ENCODE measurements at places on chromosomes 3 and 15. TPM values are rescaled to one million over a fixed set of nuclear protein-coding genes. Genes with fewer than 3 reads are reported as not detected.
A peak's percentile ranks its signal among the peaks of the same experiment; 100 is the strongest.

Gene KBTBD12
- total RNA-seq = not detected

DNA sequence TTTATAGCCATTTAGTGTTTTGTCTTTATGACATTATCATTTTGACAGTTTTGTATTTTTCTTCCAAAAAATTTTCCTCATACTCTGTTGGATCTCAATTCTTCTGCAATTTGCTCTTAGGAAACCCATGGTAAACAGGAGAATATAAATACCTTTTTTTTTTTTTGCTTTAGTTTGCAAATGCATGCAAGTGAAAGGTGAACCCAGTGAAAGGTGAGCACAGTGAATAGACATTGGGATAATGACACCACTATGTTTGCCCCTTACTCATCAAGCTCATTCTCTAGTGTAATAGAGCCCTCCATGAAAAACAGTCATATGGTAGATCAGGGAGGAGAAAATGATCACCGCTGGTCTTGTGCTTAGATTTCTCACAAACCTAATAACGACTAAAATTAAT lies 59.0 kb upstream of the TRPC1 start:
- no peak for DNase-seq

- no peak for DNase-seq
Measured at GRCh38 chr3:104291437-104291851, 1075.3 kb upstream of the ALCAM start.

Gene GRK7
- not detected for total RNA-seq

Gene SENP5
- total RNA-seq = 36.2 TPM

Gene SLC25A26
- 17.6 TPM for total RNA-seq

- DNase-seq = no peak
Measured at GRCh38 chr3:156488767-156489166, 66.2 kb downstream of the SSR3 start.

DNA sequence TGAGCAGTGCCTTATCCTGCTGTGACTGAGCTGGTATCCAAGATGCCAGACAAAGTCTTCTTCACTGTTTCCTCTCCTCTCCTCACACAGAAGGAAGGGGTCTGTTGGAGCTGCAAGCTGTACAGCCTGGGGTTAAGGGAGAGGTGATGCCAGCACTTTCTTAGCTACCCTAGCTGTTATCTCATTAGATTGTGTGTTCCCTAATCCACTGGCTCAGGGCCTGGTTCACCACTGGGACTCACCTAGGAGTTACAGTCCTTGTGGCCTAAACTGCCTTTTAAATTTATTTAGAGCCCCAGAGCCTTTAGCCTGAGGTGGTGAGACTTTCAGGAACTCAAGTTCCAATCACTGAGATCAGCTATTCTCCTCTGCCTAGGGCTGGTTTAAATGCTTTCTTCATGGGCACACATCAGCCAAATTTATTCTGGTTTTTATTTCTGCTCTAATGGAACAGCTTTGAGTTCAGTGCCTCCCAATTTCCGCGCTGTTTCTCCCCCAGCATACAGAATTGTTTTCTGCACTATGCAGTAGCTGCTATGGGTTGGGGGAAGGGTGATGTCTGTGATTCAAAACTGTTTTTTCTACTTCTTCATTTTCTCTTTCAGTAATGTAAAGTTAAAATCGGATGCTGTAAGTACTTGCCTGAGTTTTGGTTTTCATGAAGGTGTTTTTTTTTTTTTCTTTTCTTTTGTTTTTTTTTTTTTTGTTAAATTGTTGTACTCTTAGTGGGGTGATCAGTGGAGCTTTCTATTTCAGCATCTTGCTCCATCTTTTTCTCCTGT lies 198.8 kb downstream of the DOCK3 start:
- no peak for DNase-seq

- DNase-seq = no peak
Measured at GRCh38 chr3:128824132-128824850, 55.1 kb upstream of the ACAD9 start.

Gene CTDSPL2
- 77.7 TPM for total RNA-seq

DNA sequence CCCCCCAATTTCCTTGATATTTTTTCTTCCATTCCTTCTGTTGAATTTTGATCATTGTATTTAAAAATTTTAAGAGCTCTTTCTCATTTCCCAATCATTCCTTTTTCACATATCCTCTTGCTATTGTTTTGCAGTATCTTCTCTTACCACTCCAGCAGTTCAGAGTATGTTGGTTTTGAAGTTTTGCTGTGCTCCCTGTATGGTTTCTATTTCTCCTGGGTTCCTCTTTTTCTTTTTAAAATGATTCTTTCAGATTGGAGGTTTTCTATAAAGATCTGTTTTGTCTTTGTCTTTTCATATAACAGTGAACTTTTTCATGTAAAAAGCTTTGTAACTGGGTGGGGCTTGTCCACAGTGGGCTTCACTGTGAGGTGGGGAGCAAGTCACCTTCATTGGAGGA lies 12.8 kb downstream of the USP3 start:
- no peak for DNase-seq

Gene ITPKA
- total RNA-seq = 0.25 TPM

- DNase-seq = no peak
Measured at GRCh38 chr15:81060907-81061306, 60.2 kb downstream of the TLNRD1 start.

DNA sequence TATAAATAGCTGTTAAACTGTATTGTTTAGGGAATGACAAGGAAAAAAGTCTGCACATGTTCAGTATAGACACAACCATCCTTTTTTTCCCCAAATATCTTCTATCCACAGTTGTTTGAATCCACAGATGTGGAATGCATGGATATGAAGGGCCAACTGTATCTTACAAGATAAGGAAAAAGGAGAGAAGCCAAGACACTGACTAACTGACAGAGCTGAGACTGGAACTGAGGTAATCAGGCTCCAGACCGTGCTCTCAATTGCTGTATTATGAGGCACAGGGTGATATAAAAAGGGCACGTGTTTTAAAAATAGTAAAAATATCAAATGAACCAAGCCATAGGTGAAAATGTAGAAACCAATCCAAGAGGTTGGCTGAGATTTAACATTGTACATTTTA lies 49.0 kb downstream of the DHX36 start:
- DNase-seq = no peak

Gene CIB2
- total RNA-seq = 2.2 TPM

DNA sequence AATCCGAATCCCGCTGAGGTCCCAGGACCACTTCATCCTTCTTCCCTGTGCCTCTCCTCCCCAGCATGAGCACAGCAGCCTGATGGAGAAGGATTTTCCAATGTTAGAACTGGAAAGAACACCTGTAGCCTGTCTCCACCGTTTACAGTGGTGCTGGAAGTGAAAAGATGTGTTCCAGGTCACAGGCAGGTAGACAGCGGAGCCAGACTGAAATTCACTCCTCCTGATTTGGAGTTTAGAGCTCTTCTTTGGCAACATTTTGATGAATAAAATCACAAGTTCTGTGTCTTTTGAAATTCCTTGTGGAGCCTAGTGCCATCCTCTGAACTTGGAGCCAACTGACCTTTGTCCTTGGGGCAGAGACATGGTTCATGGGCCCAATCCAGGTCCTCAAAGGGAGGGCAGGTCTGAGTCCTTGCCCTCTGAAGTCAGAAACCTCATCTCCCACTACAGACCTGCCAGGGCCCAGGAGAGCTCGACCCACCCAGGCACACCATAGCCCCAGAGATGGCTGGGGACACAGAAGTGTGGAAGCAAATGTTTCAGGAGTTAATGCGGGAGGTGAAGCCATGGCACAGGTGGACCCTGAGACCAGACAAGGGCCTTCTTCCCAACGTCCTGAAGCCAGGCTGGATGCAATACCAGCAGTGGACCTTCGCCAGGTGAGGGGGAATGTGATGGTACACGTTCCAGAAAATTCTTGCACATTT lies at the start of gene RTP3:
RTP3 (plus strand) TSS at position 421 of the 710 bp plus-strand sequence; CDS start at position 508, 87 bp downstream.
- no peak for DNase-seq

DNA sequence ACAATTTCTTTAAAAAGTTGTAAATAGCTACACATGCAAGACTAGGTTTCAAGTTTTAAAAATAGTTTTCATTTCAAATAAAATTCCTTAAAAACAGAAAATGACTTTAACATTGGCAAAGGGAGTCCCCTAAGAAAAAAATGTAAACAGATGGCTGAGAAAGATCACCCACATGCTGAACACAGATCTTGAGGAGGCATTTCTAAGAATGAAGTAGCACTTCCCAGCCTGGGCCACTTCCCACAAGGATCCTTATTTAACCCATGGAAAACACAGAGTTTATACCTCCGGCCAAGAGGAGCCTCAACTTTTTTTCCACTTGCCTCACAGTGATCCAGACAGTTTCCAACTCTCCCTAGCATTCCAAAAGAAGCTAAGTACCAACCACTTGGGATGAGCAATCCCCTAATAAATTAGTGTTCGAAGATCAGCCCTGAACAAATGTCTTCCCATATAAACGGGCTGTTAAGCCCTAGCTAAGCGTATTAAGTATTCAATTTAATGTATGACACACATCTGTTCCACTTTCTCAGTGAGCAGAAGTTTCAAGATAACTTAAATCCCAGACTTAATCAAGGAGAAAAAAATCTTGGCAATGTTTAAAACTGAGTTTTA lies 61.4 kb downstream of the GADL1 start:
- no peak for DNase-seq

Gene GREM1
- total RNA-seq = 0.13 TPM

GRCh38 chr3:112384769-112385168 lies 51.8 kb downstream of the CD200 start:
- no peak for DNase-seq

GRCh38 chr15:33131552-33132232 lies 62.8 kb downstream of the FMN1 start:
- no peak for DNase-seq

Gene CNTN4
- not detected for total RNA-seq

Gene SNAPC5
- total RNA-seq = 15.5 TPM

- peak; percentile 75 for DNase-seq
Measured at GRCh38 chr3:115146418-115147328, at the start of gene ZBTB20. ZBTB20 (minus strand) TSS chr3:115147288.

GRCh38 chr3:31132132-31132769 lies 237.8 kb upstream of the GADL1 start:
- DNase-seq = peak; percentile 73

- no peak for DNase-seq
Measured at GRCh38 chr3:147393261-147393942, 12.9 kb downstream of the ZIC4 start.

Gene TMEM62
- total RNA-seq = 12.7 TPM

Gene CCR5
- not detected for total RNA-seq

Gene CLDN11
- 77.5 TPM for total RNA-seq

DNA sequence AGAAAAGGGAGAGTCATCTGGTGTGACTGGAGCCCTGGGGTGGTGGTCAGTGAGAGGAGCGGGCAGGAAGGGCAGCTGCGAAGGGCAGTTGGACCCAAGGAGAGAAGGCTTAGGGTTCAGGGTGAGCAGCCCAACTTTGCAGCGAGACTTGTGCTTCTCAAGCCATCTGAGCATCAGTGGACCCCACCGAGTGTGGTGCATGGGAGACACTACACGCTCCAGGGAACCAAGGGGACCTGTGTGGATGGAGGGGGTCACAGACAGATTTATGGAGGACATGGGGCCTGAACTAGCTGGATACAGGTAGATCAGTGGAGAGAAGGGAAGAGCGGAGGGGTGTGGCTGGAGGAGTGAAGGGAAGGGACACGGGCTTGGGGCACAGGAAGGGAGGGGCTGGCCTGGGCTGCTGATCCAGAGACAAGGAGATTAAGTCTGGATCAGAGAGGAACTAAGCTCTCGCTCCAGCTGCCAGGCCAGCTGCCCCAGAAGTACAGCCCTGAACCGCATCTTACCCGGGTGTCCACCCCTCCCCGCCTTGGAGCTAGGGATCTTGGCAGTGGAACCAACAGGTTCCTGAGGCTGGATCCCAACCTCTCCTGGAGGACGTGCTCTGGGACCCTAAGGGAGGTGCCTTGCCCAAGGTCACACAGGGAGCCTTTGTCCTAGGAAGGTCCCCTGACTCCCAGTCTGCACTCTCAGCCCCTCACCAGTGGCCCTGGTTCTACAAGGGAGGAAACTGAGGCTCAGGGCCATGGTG lies 120.5 kb downstream of the CORO2B start:
- no peak for DNase-seq

Gene BOC
- not detected for total RNA-seq

Gene SCN5A
- total RNA-seq = 10.1 TPM

Gene FOXB1
- total RNA-seq = not detected

Gene PATL2
- total RNA-seq = 0.13 TPM

GRCh38 chr3:126014252-126014651 lies 45.3 kb downstream of the ROPN1B start:
- no peak for DNase-seq

DNA sequence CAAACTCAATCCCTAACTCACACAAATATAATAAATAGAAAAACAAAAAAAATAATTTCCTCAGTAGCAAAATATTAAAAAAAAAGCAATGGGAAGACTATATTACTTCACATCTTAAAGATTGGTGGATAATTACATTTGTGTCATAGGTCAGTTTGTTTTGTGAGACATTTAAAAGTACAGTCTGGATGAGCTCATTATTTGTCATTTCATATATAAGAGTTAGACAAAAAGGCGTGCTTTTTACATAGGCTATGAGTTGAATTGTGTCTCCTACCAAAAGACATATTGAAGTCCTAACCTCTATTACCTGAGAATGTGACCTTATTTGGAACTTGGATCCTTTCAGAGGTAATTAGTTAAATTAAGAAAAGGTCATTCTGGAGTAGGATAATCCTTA lies 710.1 kb upstream of the CBLB start:
- DNase-seq = no peak

Gene MORC1
- not detected for total RNA-seq

DNA sequence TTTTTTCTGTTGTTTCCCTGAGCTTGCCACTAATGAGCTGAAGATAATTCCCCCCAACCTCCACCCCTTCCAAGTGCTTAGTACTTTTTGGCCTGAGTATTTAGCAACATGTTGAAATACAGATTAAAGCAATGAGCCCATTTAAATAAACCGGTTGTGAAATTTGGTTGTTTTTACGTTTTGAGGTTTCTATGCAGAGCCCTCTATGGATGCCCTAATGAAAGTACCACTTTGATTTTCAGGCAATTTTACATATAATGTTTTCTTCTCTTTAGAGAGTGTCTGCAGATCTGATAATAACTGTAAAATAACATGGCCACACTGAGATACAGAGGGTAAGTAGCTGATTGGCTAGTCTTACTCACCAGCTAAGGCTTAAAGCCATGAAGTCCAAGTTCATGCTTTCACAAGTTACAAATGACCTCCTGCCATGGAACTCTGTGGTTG lies 139.4 kb upstream of the SLC7A14 start:
- no peak for DNase-seq

Gene SLC22A13
- total RNA-seq = under 0.01 TPM

GRCh38 chr15:39310633-39311032 lies 270.2 kb upstream of the THBS1 start:
- no peak for DNase-seq
